Suppressor macrophage treated with lipopolysaccharide for 1 hour (primary cell): ENCODE measurements at places on chromosomes 12 and 14.
A peak's percentile ranks its signal among the peaks of the same experiment; 100 is the strongest.

DNA sequence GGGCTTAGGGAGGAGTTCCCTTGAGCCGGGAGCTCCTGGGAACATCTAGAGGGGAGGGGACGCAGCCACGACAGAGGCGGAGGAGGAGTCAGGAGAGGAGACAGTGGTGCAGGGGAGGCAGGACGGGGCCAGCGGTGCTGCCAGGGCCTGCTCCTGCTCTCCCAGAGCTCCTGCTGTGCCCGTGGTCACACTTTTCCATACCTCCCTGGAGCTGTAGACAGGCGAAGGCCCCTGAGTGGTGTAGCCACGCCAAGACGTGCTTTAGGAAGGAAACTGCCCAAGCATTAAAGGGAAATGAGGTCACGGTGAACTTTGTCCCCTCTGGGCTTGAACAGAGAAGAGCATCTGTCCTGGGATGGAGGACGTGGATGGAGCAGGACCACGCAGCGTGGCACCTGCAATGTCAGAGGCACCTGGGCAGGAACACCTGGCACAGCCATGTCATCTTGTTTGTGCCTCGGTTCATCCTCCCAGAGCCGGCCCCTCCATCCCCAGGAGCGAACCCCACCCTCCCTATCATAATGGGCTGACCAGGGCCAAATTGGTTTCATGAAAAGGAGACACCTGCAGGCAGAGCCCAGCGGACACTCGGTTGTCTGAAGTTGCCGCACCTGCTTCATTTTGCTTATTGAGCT lies 239.5 kb upstream of the SFSWAP start:
- DNase-seq: no peak

GRCh38 chr12:19959353-19959752 lies 409.0 kb upstream of the PDE3A start:
- DNase-seq: peak; percentile 68

DNA sequence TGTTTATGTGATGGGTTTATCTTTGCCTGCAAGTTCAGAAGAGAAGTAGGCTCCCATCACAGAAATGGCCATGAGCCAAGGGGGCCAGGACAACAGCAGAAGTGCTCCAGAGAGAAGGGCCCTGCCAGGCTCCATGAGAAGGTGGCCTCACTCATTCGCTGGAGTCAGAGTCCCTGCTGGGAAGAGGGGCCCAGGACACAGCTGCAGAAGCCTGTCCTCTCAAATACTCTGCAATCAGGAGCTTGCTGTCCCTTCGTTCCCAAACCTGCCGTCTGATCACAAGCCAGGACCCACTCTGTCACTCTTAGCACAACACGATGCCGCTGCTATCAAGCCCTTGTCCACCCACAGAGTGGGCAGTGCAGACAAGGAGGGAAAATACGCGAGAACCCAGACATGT lies 306.2 kb upstream of the FKBP4 start:
- no peak for DNase-seq

DNA sequence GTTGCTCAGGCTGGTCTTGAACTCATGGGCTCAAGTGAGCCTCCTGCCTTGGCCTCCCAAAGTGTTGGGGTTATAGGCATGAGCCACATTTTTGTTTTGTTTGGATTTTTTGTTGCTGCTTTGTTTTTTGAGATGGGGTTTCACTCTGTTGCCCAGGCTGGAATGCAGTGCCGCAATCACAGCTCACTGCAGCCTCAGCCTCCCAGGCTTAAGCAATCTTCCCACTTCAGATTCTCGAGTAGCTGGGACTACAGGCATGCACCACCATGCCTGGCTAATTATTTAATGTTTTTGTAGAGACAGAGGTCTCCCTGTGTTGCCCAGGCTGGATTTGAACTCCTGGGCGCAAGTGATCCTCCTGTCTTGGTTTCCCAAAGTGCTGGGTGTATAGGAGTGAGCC lies 5.7 kb upstream of the PLEK2 start:
- no peak for DNase-seq

- DNase-seq: no peak
These were observed 1095.7 kb downstream of the FLRT2 start for GRCh38 chr14:86625637-86626036.

GRCh38 chr12:14974633-14975032 lies 1.8 kb downstream of the PDE6H start:
- DNase-seq: no peak
